ENCODE measurements at places on chromosomes 7 and 10. TPM values are rescaled to one million over a fixed set of nuclear protein-coding genes. Genes with fewer than 3 reads are reported as not detected.

The GARIN1A gene
- total RNA-seq, result 0.30 TPM

The JAKMIP3 gene
- 0.29 TPM for total RNA-seq

The NFE2L3 gene
- 62.1 TPM for total RNA-seq

The TFEC gene
- total RNA-seq, result not detected

The GIMAP1 gene
- 4.7 TPM for total RNA-seq

The ELN gene
- total RNA-seq, result not detected

The NPTX2 gene
- total RNA-seq, result 0.13 TPM
